ENCODE measurements at places on chromosomes 11 and 22.
A peak's percentile ranks its signal among the peaks of the same experiment; 100 is the strongest.

DNA sequence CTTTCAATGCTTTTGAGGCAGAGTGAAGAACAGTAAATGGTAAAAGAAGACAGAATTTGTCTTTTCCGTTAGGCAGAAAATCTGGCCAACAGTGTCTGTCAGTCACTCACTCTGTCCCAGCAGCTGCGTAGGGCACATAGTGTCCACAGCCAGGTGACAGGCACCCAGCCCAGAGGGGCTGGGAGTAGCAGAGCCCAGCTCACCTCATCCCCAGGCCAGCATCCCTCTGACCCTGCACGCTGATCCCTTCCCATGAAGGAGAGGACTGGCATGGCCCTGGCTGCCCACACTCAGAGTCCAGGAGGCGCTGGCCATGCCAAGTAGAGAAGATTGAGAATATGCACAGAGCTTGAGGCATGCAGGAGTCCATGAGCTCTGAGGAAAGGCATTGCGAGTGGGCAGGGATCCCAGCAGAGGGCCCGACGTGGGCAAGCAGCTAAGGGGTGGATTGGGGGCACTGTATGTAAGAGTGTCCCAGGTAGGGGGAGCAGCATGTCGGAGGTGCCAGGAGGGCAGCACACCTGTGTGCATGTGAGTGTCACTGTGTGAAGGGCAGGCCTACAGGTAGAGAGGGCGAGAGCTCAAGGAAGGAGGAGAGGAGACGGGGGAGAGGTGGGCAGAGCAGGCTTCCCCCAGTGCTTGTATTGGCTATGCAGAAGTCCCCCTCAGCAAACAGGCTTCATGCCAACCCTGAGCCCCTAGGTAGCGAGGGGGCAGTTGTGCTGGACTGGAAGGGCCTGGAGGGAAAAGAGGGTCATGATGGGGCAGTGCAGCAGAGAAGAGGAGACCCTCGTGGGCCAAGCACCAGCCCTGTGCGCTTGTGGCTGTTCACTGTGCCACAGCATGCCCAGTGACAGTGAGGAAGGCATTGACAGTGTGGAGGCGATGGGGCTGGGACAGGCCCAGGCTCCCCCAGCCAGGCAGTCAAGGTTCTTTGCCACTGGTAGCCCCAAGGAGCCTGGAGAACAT, 133.8 kb downstream of the OSBP2 start:
- no peaks in the 10 kb centered on the region for H3K4me1 ChIP-seq
- H3K36me3 ChIP-seq, result no peaks in the 10 kb centered on the region
- H3K27ac ChIP-seq, result no peak overlapping the region

- no peaks in the 10 kb centered on the region for H3K36me3 ChIP-seq
- H3K27me3 ChIP-seq, result no peaks in the 10 kb centered on the region
- no peak overlapping the region for H3K4me3 ChIP-seq
- no peak overlapping the region for H3K27ac ChIP-seq
- DNase-seq, result no peak
Measured at GRCh38 chr11:79932612-79933011, 491.8 kb upstream of the TENM4 start.

DNA sequence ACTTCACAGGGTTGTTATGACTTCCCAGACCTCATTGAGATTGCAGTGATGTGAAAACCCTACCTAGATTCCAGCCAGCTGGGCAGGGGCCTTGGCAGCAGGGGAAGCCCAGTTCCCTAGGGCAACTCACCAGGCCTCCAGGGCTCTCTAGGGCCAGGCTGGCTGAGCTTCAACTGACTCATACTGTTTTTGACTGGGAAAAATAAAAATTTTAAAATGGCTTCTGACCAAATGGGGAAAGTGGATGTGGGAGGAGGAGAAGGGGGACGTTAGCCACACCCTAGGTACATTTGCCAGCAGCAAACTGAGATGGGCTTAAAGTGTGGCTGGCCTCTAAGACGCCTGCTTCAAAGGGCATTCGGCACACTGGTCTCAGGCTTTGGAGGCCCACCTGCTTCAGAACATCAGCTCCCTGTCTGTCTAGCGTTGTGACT, 39.0 kb downstream of the BMAL1 start:
- peaks cover 13% of the 10 kb centered on the region for H3K36me3 ChIP-seq
- H3K27me3 ChIP-seq, result no peaks in the 10 kb centered on the region
- H3K4me1 ChIP-seq, result peaks cover 61% of the 10 kb centered on the region
- H3K4me3 ChIP-seq, result no peak overlapping the region
- no peak for DNase-seq

DNA sequence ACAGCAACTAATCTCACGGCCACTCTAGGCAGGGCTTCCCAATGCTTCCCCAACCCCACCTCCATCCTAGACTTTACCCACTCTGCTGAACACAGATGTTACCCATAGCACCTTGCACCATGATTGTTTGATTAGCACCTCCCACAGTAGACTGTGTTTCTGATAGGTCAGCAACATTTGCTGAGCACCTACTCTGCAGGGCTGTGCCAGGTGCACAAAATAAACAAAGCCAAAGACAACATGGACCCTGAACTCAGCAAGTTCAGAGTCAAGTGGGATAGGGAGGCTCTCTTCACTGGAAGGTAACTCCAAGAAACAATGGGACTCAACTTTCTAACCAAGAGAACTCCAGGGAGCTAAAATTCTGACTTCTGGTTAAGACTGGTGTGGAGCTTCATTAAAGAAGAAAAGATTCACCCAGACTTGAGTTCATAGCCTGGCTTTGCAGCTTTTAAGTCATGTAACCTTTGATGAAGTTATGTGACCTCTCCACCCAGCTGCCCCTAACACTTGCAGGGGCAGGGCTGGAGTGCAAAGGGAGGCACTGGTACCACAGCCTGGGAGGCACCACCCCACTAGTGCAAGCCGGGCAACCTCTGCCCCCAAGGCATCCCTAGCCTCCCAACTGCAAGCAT, 6.7 kb upstream of the RTN4RL2 start:
- no peak overlapping the region for H3K27ac ChIP-seq
- H3K4me3 ChIP-seq, result no peak overlapping the region
- H3K4me1 ChIP-seq, result peaks cover 18% of the 10 kb centered on the region
- H3K36me3 ChIP-seq, result no peaks in the 10 kb centered on the region
- no peak for DNase-seq

GRCh38 chr11:9057888-9058287, 33.5 kb downstream of the SCUBE2 start:
- H3K27ac ChIP-seq, result no peak overlapping the region

DNA sequence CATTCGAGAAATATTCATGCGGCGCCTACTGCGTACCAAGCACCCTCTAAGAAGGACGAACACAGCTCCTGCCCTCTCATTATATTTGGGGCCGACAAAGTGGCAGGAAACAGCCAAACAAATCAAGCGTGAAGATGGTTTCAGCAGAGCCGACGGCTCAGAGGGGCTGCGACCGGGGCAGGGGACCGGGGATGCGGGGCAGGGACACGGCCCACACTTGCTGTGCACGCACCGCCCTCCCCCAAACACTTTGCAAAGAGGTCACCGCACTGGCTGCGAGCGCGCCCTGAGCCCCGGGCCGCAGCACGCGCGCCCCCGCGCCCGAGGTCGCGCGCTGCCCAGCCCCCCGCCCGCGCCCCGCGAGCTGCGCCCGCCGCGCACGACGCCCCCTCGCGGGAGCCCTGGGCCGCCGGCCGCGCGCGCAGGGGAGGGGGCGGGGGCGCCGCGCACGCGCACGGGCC, 255 bp upstream of the SYNGR1 start:
- no peak overlapping the region for H3K27ac ChIP-seq
- peak overlapping the region; percentile 58 for H3K4me3 ChIP-seq
- H3K4me1 ChIP-seq, result peaks cover 21% of the 10 kb centered on the region
- peak; percentile 18 for DNase-seq
- H3K36me3 ChIP-seq, result no peaks in the 10 kb centered on the region
- H3K27me3 ChIP-seq, result peaks cover 26% of the 10 kb centered on the region

DNA sequence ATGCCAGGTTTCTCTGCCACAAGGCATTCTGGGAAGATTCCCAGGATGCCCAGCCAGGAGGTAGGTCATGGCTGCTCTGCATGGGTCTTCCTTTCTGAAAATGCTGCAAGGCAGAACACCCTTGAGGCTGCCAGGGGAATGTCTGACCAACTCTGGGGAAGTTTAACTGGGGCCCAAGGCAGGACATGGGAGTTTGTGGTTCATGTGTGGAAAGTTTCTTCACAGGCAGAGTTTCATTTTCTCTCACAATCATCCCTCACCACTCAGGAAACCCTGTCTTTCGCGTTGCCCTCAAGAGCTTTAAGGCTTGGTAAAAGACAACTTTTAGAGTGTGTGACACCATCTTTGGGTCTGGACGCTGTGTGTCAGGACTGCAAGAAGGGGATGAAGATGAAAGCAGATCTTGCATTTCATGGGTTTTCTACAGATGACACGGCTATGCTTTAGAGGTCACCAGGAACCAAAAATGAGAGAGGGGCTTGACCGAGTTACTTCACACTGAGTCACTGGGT, 133.5 kb downstream of the CD44 start:
- H3K36me3 ChIP-seq, result no peaks in the 10 kb centered on the region
- no peaks in the 10 kb centered on the region for H3K27me3 ChIP-seq
- H3K4me1 ChIP-seq, result peaks cover 15% of the 10 kb centered on the region
- no peak overlapping the region for H3K27ac ChIP-seq

DNA sequence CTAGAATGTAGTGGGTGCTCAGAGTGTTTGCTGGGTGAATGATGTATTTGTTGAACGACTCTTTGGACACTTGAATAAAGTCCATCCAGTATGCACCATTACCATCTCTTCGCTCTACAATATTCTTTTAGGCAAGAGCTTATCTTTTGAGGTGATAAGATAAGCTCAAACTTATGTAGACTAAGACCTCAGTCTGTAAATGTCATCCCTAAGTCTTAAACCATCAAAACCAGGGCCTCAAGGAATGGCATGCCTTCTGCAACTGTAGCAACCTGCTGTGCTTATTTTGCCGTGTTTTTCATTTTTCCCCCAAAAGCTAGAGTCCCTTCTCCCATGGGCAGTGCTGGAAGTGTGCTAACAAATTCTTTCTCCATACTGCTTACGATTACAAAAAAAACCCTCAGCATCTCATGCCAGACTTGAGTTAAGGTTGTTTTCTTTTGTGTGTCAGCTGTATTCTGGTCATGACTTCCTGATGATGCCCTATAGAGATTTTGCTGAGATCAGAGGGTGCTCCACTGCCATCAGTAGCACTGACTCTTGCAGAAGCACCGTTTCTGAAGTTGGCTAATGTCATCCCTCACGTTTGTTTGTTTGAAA, 27.8 kb downstream of the LIMK2 start:
- no peak for DNase-seq
- no peak overlapping the region for H3K27ac ChIP-seq
- H3K36me3 ChIP-seq, result peaks cover 3% of the 10 kb centered on the region
- H3K27me3 ChIP-seq, result no peaks in the 10 kb centered on the region

- no peak for DNase-seq
- H3K27ac ChIP-seq, result no peak overlapping the region
- no peaks in the 10 kb centered on the region for H3K27me3 ChIP-seq
- peaks cover 12% of the 10 kb centered on the region for H3K36me3 ChIP-seq
Measured at GRCh38 chr22:36763576-36763975, 12.3 kb downstream of the IFT27 start.

DNA sequence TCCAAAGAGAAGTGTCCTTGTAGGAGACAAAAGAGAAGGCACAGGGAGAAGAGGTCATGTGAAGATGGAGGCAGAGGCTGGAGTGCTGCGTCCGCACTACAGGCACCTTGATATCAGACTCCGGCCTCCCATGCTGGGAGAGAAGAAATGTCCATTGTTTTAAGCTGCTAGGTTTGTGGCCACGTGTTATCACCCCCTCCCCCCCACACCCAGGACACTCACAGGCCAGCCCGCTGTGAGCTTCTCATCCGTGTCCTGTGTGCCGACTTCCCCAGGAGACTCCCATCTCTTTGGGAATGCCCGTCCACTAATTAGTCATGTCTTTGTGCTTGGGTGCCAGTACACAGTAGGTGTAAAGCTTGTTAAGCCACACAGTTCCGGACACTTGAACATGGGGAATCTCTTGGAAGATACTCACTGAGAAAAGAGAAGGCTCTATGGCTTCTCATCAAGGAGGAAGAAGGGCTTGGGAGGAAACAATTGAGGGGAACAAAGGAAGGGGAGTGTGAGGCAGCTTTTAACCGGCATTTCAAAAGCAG, 1234.7 kb downstream of the TBC1D22A start:
- no peaks in the 10 kb centered on the region for H3K4me1 ChIP-seq
- no peak overlapping the region for H3K4me3 ChIP-seq
- H3K27ac ChIP-seq, result no peak overlapping the region

- DNase-seq, result peak; percentile 46
- H3K36me3 ChIP-seq, result peaks cover 12% of the 10 kb centered on the region
- H3K27me3 ChIP-seq, result no peaks in the 10 kb centered on the region
- H3K4me3 ChIP-seq, result peak overlapping the region; percentile 54
Measured at GRCh38 chr22:37843741-37844089, 419 bp downstream of the ANKRD54 start.

- H3K4me3 ChIP-seq, result no peak overlapping the region
- H3K36me3 ChIP-seq, result no peaks in the 10 kb centered on the region
- no peak overlapping the region for H3K27ac ChIP-seq
- H3K27me3 ChIP-seq, result no peaks in the 10 kb centered on the region
Measured at GRCh38 chr11:133503236-133503635, 29.1 kb downstream of the OPCML start.

GRCh38 chr11:118114266-118114665, 27.5 kb upstream of the SMIM35 start:
- H3K27ac ChIP-seq, result no peak overlapping the region
- no peaks in the 10 kb centered on the region for H3K36me3 ChIP-seq
- no peak for DNase-seq
- no peaks in the 10 kb centered on the region for H3K27me3 ChIP-seq
- peaks cover 3% of the 10 kb centered on the region for H3K4me1 ChIP-seq
- H3K4me3 ChIP-seq, result no peak overlapping the region

DNA sequence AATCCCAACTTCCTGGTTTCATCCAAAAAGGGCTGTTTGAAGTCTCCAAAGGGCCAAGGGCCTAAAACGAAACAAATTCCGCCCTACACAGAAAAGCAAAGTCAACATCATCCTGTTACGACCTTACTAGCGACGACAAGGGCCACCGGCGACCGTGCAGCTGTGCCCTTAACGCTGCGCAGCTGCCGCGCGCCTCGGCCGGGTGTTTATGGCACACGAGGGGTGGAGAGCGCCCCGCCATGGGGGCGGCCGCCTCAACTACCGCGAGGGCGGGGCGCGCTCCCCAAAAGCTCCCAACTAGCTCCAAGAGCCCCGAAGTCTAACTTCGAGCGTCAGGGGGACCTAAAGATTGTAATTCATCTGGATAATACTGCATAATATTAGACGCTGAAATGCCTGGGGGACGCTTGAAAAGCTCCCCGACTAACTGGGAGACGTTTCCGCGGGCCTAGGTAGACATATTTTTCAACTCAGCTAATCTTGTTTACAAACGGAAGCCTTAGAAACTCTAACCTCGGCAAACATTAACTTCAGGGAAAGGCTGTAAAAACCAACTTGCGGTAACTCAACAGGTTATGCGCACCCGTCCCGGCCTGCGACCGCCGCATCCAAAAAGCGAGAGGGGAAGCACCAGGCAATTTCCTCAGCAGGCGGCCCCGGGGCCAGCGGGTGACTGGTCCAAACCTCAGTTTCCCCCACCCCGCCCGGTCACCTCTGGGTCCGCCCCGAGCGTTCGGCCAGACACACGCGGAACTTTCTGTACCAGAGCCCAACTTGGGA, 694 bp downstream of the TMEM123 start:
- H3K27ac ChIP-seq, result peak overlapping the region; percentile 90
- H3K36me3 ChIP-seq, result peaks cover 12% of the 10 kb centered on the region
- H3K4me3 ChIP-seq, result peak overlapping the region; percentile 93
- peak; percentile 76 for DNase-seq
